ENCODE measurements at places on chromosomes 7 and 10. TPM values are rescaled to one million over a fixed set of nuclear protein-coding genes. Genes with fewer than 3 reads are reported as not detected.

DNA sequence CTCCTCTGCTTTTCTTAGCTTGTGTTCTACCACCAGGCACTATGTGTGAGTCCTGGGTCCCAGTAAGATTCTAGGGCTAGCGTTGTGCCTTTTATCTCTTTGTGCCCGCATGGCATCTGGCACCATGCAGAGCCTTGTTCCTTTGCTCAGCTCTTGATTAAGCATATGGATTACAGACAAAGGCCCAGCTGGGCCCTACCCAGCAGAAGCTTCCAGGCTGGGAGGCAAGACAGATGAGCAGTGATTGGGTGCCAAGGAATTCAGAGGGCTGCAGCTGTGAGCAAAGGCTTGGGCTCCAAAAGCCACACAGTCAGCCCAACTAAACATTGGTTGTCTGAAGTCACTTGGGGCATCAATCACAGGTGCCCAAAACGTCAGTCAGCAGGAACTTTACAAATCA, 2.0 kb downstream of the ACSM6 start:
- DNase-seq, result no peak

- DNase-seq, result no peak
These were observed 8.4 kb upstream of the SLC16A12 start for GRCh38 chr10:89543841-89544240.

DNA sequence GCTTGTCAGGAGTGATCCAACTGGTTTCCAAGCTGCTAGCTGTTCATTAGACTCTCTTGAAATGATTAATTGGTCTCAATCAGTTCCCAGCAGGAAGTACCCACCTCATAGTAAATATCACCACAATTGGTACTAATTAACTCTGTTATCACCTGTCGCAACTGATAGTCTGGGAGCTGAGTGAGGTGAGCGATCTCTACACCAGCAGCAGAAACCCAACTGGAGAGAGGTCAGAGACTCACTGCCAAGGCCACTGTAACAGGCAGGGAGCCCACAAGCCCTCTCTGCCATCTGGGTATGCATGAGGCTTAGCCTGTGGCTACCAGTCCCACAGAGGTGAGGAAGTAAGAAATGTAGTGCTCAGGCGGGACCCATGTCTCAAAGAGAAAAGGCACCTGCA, 245.5 kb downstream of the DYNC1I1 start:
- DNase-seq, result no peak

- no peak for DNase-seq
These were observed 196.2 kb downstream of the BAMBI start for GRCh38 chr10:28873540-28873939.

H2BK1 gene
- polyA plus RNA-seq, result not detected

NEBL gene
- polyA plus RNA-seq, result 83.1 TPM

Data from left renal cortex interstitium (tissue), 4 donors.